ENCODE measurements at places on chromosomes 6 and 20.

- DNase-seq = no peak
Measured at GRCh38 chr6:168215121-168215808, 104.3 kb downstream of the DACT2 start.

DNA sequence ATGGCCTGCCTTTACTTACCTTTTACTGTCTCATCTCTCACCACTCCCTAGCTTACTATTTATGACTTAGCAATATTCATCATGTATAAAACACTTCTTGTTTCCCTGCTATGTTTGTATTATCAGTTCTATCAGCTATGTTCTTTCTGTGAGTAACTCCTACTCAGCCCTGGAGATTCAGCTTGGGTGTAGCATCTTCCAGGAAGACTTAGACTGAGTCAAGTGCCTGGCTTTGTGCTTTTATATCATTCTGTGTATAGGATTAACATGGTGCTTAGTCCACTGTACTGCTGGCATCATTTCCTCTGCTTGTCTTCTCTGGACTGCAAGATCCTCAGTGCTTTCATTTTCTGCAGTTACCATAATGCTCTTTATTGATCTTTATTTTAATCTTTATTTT is 257.8 kb downstream of the BTBD3 start:
- no peak for DNase-seq

DNA sequence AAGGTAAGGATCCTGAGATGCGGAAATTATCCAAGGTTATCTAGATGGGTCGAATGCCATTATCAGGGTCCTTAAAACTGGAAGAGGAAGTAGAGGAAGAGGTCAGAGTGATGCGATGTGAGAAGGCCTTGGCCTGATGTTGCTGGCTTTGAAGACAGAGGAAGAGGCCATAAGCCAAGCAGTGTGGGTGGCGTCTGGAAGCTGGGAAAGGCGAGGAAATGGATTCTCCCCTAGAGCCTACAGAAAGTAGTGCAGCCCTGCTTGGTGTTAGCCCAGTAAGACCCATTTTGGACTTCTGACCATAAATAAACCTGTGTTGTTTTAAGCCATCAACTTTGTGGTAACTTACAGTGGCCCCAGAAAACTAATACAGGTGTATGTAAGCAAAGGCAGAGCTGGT is 2.0 kb downstream of the SRXN1 start:
- no peak for DNase-seq

GRCh38 chr6:89433252-89434149 is 549 bp downstream of the ANKRD6 start:
- no peak for DNase-seq

GRCh38 chr6:111552958-111553357 is 52.7 kb downstream of the TRAF3IP2 start:
- DNase-seq = no peak

- no peak for DNase-seq
Measured at GRCh38 chr6:167396068-167396658, 71.3 kb downstream of the TTLL2 start.
